Myocyte (in vitro differentiated cells): ENCODE measurements at places on chromosomes 11 and 22. TPM values are rescaled to one million over a fixed set of nuclear protein-coding genes. Genes with fewer than 3 reads are reported as not detected.

INPP5J gene
- 0.40 and 0.57 TPM in 2 replicates for total RNA-seq

LSP1 gene
- total RNA-seq = 407 and 468 TPM in 2 replicates

CBX6 gene
- total RNA-seq = 26.1 and 32.1 TPM in 2 replicates

IL18 gene
- not detected in 2 replicates for total RNA-seq

CHCHD10 gene
- total RNA-seq = 2.7 and 19.8 TPM in 2 replicates

PATZ1 gene
- 8.8 and 11.6 TPM in 2 replicates for total RNA-seq
